ENCODE measurements at places on chromosomes 2 and 18.
A peak's percentile ranks its signal among the peaks of the same experiment; 100 is the strongest.

DNA sequence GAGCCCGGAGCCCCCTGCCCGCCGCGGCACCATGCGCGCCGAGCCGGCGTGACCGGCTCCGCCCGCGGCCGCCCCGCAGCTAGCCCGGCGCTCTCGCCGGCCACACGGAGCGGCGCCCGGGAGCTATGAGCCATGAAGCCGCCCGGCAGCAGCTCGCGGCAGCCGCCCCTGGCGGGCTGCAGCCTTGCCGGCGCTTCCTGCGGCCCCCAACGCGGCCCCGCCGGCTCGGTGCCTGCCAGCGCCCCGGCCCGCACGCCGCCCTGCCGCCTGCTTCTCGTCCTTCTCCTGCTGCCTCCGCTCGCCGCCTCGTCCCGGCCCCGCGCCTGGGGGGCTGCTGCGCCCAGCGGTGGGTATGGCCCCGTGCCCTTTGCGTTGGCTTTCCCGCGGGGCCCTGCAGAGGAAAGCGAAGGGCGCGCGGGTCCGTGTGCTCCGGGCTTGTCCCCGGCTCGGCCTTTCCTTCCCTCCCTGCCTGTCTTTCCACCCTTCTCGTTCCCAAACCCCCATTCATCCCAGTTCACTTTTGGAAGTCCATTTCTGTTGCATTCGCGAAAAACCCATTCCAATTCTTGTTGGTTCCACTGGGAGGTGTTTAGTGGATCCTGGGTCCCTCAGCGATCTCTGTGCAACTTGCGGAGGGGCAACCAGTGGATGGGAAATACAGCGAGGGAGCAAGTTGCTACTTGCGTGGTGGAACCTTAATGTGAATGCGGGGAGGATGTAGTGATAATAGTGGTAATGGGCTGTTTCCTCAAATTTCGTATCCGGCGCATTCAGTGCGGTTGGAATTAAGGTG, 599 bp downstream of the ADAM23 start:
- DNase-seq, result peak; percentile 8

GRCh38 chr2:142041105-142041504, 89.7 kb downstream of the LRP1B start:
- DNase-seq, result no peak

DNA sequence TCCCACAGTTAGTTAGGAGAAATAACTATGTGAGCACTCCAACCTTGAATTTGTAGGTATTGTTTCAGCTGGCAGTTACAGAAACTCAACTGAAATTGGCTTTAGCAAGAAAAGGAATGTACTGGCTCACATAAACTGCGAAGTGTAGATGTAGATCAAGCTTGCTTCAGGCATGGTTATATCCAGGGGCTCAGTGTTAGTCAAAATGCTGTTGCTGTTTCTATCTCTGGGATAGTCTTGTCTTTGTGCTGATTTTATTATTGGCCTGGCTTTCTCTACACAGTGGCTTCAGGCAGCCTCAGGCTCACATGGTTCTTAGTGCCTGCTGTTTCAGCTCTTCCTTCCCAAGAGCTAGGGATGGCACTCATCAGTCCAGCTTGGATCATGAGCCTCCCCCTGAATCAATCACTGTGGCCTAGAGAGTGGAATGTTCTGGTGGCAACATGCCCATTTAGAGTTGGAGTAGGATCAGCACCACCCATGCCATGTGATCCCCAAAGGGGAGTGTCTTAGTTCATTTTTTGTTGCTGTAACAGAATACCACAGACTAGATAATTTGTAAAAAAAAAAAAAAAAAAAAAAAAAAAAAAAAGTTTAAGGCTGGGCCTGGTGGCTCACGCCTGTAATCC, 69.1 kb upstream of the FOXI3 start:
- no peak for DNase-seq

DNA sequence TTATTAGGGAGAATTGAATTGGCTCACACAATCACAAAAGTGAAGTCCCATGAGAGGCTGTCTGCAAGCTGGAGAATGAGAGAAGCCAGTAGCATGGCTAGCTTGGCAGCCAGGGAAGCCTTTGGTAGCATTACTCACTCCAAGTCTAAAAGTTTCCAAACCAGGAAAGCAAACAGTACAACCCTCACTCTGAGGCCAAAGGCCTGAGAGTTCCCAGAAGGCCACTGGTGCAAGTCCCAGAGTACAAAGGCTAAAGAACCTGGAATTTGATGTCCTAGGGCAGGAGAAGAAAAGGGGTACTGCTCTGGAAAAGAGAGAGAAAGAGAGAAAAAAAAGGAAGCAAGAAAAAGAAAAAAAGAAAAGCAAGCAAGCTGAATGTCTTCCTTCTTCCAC, 318.2 kb downstream of the RND3 start:
- DNase-seq, result no peak

GRCh38 chr2:124832521-124832920, 807.4 kb downstream of the CNTNAP5 start:
- DNase-seq, result no peak

GRCh38 chr18:5955861-5956260, 60.5 kb upstream of the TMEM200C start:
- DNase-seq, result no peak

- no peak for DNase-seq
Observed at GRCh38 chr2:69686813-69687212, 43.3 kb upstream of the AAK1 start.

DNA sequence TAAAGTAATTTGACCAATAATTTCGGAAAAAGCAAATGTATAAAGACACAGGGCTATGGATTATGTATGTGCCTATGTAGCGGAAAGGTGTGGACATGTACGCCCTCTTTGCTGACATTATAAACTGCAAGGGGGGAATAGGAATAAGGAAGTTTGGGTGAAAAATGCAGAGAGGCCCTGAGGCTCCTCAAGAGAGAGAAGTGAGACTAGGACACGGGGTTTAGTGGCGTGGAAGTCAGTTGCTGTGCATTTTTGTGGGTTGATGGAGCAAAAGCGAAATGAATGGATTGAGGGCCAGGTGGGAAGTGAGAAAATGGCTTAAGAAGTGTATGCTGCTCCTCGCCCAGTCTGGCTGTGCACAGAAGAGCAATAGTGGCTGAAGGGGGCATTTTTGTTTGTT, 96.2 kb upstream of the B3GNT7 start:
- no peak for DNase-seq

GRCh38 chr18:51525453-51526225, 328.2 kb upstream of the MEX3C start:
- DNase-seq, result no peak

- DNase-seq, result no peak
Observed at GRCh38 chr2:222332116-222332515, 33.3 kb upstream of the PAX3 start.

DNA sequence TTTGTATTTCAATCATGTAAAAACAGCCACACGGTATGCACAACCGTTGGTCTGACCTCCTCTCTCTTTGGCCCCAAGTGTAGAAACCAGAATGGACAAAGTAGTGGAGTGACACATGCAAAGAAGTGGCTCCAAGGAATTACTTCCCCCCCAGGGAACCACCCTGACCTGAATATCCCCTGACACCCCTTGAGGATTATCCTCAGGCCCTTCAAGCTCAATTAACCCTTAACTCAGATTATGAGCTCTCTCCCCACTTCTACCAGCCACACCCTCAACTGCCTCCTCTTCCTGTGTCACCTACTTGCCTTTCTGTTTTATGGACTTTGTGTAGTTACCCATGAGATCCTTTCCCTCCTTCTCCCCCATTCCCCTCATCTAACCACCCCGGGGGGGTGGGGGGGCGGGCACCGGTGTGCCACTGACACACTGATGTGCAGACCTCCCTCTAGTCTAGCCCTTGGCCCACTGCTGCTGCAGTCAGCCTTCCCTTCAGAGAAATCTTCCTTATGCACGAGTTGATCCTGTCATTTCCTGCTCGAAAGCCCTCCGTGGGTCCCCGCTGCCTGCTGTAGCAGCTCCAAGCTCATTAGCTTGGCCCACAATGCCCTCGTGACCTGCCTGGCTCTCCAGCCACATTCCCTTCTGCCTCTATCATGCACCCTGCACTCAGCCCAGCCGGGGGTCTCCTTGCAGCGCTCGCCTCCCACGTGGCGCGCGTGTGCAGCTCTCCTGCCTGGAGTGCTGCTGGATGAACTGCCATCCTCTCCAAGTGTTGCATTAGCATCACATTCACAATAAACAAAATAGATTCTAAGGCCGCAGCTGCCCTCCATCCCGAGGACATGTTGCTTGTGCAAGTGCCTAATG, 40.1 kb upstream of the TMEM177 start:
- no peak for DNase-seq

DNA sequence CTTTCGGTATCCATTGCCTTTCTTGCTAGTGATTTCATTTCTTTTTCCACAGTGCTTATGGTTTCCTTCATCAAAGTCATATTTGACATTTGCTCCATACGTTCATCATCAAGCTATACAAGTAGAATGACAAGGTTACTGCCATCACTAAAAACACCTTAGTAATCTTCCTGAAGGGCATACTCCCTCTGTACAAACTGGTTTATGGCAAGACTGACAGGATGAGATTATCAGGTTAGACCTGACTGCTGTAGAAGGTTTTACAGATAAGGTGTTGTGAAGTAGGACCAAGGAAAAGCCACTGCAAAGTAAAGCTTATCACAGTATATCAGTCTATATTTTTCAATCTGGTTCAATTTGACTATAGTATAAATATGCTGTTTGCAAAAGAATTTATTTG, 37.5 kb upstream of the C2orf15 start:
- DNase-seq, result no peak
